ENCODE measurements at places on chromosomes 3 and 15. TPM values are rescaled to one million over a fixed set of nuclear protein-coding genes. Genes with fewer than 3 reads are reported as not detected.

The AP4E1 gene
- total RNA-seq: 12.8 TPM

The HIGD2B gene
- total RNA-seq: 0.22 TPM

The ARRDC4 gene
- 0.36 TPM for total RNA-seq

The U2SURP gene
- total RNA-seq: 101 TPM

The CIB2 gene
- 0.41 TPM for total RNA-seq

The STRC gene
- total RNA-seq: 0.36 TPM

The REC114 gene
- total RNA-seq: not detected

The SPTBN5 gene
- total RNA-seq: 2.3 TPM

The SLC38A3 gene
- not detected for total RNA-seq

The ADAMTS7 gene
- total RNA-seq: not detected

The PXK gene
- 22.2 TPM for total RNA-seq

The ADCY5 gene
- not detected for total RNA-seq

The KIAA1143 gene
- total RNA-seq: 43.7 TPM

The FBN1 gene
- total RNA-seq: 0.91 TPM

The DALRD3 gene
- total RNA-seq: 25.8 TPM

The FEZF2 gene
- total RNA-seq: not detected

The ALDH1L1 gene
- total RNA-seq: not detected

The PRR20G gene
- not detected for total RNA-seq

The RARB gene
- total RNA-seq: not detected

The SYNPR gene
- total RNA-seq: not detected

The C15orf62 gene
- total RNA-seq: 1.5 TPM

The FHIT gene
- 91.1 TPM for total RNA-seq

The PPARG gene
- total RNA-seq: 0.20 TPM

The SLC6A20 gene
- not detected for total RNA-seq

The XCR1 gene
- total RNA-seq: not detected

The B3GNT5 gene
- 0.65 TPM for total RNA-seq

The COMMD2 gene
- total RNA-seq: 27.0 TPM

The NTRK3 gene
- total RNA-seq: not detected

The CCDC13 gene
- 0.28 TPM for total RNA-seq

The SAMD7 gene
- not detected for total RNA-seq

The MST1 gene
- total RNA-seq: 10.0 TPM

The EIF2A gene
- total RNA-seq: 106 TPM

The ARL8B gene
- 40.5 TPM for total RNA-seq

The POC1A gene
- 20.2 TPM for total RNA-seq

The MYD88 gene
- total RNA-seq: 61.2 TPM

The SQOR gene
- total RNA-seq: 87.3 TPM

The IL17RE gene
- 0.39 TPM for total RNA-seq

The AEN gene
- total RNA-seq: 39.6 TPM

The SCN11A gene
- total RNA-seq: 0.03 TPM

The MOBP gene
- not detected for total RNA-seq

The PRSS50 gene
- total RNA-seq: not detected

The PSMD6 gene
- total RNA-seq: 74.1 TPM

The LIPH gene
- not detected for total RNA-seq

The CFAP92 gene
- not detected for total RNA-seq

The TRH gene
- total RNA-seq: not detected

The CKMT1B gene
- total RNA-seq: not detected

Measured in activated naive CD4-positive, alpha-beta T cell treated with anti-CD3 and anti-CD28 coated beads, Interleukin-2, amount 10 ng/mL, durations not matched to agents 5 hours and 36 hours (primary cell).